ENCODE measurements at places on chromosomes 5 and 9.

- DNase-seq = no peak
These were observed 31.2 kb upstream of the AFAP1L1 start for GRCh38 chr5:149240354-149240998.

DNA sequence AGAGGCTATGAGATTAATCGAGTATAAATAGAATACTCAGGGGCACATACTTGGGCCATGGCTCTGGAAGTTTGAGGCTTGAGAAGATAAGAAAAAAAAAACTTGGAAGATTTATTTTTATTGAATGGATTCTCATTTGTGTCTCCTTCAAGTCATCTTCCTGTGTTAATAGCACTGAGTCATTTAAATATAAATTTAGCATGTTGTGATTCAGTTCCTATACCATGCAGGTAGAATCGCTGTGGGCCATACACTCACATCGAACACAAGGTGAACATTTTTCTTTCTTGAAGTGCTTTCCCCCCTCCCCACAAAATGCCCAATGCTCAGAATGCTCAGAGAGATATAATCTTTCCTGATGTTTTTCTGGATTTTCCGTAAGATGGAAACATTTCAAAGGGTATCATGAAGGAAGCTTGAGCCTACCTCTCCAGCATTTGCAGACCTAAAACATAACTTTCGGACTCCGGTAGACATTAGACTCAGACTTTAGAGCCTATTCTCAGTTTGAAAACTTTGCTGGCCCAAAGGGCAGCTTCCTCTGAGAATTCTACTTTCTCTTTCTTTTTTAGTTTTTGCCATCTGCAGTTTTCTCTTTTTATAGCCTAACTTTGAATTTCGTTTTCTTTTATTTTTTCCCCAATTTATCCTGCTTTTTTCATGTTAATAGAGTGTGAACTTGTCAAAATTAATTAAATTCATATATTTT lies 737.6 kb upstream of the NUDT12 start:
- no peak for DNase-seq

DNA sequence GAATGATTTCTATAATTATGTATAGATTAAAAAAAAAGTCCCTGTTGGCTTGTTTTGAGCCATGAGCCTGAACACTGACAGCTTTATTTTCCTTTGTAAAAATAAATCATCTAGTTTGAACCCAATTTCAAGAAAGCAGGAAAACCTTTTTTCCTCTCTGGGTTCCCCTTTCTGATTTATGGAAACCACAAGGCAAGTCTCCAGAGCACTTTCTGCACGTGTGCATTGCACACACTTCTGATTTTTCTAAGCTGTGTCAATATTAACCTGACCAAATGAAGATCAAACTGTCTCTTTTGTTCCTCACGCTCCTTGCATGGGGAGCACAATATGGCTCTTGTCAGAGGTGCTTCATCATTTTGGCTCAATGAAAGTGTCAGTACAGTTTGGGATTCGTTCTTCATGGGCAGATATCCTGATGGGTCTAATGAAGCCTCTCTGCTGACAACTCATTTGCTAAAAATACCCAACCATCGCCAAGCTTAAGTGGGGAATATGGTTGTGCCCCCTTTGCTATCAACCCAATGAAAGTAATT lies 39.2 kb upstream of the PCA3 start:
- no peak for DNase-seq

- no peak for DNase-seq
These were observed 5.3 kb upstream of the SREK1 start for GRCh38 chr5:66138637-66139317.

DNA sequence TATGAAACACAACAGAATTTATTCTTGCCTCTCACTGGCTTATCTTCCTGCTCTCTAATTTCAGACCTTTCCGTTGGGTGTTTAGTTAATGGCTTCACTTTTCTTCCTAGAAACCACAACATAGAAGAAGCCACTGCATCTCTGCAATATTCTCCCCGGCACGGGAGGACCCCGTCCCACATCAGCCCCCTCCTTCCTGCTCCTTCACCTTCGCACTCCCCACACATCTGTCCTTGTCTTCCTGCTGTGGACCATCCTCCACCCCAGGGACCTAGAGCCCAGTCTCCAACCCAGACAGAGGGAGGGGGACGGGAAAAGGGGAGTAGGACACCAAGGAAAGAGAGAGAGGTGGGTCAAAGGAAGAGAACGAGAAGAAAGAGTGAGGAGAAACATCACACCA lies 1.4 kb downstream of the OR2V1 start:
- no peak for DNase-seq

GRCh38 chr5:6370580-6370979 lies 7.8 kb downstream of the MED10 start:
- no peak for DNase-seq

DNA sequence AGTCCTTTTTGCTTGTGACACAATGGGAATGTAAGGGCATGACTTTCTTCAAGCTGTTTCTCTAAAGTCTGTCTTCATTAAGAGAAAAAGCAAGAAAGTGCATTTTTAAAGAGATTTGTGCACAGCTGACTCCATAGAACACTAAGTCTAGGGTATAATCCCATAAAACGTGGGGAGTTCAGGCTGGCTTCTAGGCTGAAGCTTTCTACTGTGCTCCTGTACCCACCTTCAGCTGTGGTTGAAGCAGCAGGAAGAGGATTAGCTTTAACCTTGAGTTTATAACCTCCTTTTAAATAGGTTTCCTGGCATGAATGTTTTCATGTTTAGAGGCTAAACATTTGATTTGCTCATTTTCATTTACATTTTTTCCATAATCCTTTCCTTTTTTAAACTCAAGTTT lies 126.4 kb downstream of the HACD4 start:
- DNase-seq = no peak

DNA sequence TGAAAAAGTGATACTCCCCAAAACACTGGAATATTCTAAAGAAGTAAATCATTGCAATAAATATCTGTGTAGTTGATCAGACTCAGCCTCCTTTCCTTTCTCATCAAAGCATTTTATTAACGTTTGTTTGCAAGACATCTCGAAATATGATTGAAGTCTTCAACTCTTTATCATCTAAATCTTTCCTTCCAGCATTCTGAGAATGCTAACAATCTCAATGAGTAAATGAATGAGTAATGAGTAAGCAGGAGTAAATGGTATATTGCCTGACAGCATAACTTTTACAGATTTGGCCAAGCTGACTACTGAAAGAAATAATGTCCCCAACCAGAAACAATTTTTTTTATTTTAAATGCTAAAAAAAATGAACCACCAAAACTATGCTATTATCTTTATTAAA lies 157.1 kb downstream of the SLCO4C1 start:
- no peak for DNase-seq

DNA sequence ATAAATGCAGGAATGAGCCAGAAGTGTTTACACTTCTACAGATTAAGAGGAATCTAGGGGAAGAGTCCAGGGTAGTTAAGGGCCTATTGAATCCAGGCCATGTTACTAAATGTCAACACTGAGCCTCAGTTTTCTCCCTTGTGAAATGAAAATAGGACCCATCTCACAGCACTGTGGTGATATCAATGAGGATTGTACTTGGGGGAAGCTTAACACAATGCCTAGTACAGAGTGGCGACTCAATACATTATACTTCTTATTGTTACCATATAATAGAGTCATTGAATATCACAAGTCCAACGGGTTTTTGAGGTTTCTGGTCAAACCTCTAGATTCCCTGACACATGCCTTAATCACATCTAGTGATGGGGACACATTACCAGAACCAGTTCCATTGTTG lies 4.6 kb downstream of the TRUB2 start:
- DNase-seq = no peak

GRCh38 chr9:89177012-89177943 lies 1.3 kb downstream of the SHC3 start:
- DNase-seq = no peak

GRCh38 chr5:76820526-76820890 lies 1.7 kb downstream of the F2RL1 start:
- no peak for DNase-seq

GRCh38 chr9:123251741-123252140 lies 16.6 kb downstream of the STRBP start:
- DNase-seq = no peak

DNA sequence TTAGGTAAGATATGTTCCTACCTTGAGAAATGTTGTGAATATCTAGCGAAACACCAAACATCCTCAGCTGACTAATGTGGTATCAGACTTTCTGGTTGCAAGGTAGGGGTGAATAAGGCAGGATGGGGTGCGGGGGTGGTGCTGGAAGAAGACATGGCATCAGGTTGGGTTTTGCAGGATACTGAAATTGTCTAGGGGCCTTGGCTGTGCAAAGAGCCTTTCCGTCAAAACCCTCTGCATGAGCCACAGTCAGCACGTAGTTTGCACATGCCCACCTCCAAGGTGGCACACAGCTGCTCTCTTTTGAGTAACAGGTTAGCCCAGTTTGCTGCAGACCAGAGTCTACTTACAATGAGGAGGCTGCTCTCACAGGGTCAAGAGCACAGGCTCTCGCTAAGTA lies 42.0 kb downstream of the SFXN1 start:
- DNase-seq = no peak

DNA sequence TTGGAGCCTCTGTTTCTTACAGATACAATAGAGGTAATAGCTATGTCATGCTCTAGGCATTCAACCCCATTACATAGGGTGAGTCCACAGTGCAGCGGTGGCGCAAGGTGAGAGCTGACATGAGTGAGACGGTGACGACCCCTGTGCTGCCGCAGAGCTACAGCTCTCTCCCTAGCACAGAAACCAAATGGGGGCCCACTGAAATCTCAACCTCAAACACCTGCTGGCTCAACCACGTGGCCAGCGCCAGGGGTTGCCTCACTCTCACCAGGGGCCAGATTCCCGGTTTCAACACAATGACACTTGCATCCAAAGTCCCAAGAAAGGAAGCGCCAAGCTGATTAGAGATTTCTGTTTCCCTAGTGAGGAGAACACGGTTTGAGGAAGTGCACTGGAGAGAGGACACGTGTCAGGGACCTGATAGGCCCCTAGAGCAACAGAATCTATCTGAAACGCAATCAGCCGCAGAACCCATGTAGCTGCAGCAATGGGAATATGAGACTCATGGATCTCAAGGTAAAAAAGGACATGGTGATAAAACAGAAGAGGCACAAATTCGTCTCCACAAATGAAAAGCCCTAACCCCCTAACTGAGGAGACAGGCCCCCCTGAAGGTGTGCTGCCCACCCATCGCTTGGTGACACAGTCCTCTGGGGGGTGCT lies 114.3 kb downstream of the CRB2 start:
- DNase-seq = no peak

- DNase-seq = no peak
These were observed 70.0 kb downstream of the GRIN3A start for GRCh38 chr9:101668421-101668820.

- DNase-seq = peak; percentile 12
These were observed 10.0 kb upstream of the ARAP3 start for GRCh38 chr5:141691867-141692532.

GRCh38 chr5:125715216-125715615 lies 708.0 kb upstream of the GRAMD2B start:
- no peak for DNase-seq

GRCh38 chr9:88987661-88988060 lies 3.6 kb upstream of the S1PR3 start:
- DNase-seq = no peak

DNA sequence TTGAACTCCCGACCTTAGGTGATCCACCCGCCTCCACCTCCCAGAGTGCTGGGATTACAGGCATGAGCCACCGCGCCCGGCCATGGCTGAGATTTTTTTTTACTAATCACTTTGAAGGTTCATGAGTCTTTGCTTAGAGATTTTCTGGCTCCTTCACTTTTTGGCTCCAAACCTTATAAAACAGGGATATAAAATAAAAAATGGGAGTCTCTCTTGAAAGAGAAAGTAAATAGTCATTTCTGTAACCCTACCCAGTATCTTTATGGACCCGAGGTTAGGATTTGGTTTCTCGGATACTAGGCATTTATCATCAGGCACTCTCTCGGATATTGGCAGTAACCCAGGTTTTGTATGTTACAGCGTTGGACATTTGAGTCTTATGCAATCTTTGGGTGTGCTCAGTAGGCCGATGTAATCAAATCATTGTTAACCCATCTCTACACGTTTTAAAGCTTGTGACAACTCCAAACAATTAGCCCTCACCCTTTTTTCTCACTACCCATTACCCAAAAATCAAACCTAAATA lies 25.3 kb downstream of the STXBP1 start:
- DNase-seq = peak; percentile 36

DNA sequence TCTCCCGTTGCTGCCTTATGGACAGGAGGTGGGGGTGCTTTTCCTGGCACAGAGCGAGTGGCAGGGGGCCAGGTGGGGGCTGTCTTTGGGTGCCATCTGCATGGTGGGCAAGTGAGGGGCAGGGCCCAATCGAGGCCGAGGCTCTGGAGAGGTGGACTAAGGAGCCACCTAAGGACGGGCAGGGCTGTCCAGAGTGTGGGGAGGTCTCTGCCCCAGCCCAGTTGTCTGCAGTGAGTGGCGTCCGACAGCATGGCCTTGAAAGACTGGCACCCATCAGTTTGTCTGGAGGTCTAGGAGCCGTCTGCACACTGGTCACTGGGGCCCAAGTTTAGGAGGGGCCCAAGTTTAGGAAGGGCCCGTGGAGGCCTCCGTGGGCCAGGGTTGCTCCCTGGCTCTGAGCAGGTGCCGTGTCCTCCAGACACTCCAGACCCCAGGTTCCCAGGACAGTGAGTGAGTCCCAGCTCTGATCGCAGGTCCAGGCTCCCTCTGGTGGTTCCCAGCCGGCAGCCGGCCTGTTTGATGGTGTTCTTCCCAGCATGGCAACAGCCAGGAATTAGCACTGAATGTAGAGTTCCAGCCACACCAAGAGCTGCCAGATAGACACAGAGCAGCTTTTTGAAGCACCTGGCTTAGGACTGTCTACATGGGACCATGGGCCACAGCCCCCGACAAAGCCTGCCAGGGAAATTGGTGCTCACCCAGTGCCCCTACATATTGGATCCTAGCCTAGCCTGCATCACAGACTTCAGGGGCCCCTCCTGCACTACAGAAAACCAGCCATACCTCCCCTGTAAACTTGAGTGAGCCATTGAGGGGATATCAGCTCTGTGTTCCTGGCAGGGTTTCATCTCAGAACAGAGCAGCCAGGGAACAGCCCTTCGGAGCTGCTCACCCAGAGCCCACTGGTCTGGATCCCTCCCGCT lies 120.9 kb downstream of the WNK2 start:
- DNase-seq = no peak

- no peak for DNase-seq
These were observed 21.1 kb upstream of the EEIG1 start for GRCh38 chr9:128001779-128002298.

DNA sequence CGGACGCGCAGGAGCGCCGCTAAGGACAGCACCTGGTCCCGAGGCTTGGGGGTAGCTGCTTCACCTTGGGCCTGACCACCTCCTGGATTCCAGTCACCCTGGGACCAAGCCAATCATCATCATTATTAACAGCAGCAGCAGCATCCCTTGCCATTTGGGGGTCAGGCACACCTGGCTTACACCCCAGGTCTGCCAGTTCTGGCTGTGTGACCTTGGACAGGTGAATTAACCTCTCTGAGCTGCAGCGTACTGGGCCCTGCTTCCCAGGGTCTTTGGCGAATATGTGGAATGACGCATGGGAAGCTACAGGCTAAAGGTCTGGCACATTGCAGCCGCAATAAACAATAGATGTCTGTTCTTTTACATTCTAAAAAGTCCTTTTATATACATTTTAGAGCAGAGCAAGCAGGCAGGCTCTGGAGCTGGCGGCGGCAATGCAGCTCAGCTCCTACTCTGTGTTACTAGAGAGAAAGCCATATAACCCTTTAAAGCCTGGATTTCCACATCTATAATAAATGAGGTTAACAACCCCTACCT lies 97.8 kb upstream of the CPLX2 start:
- DNase-seq = no peak

- DNase-seq = no peak
These were observed 139.3 kb upstream of the ALDH1B1 start for GRCh38 chr9:38253200-38253599.

GRCh38 chr5:61023131-61023530 lies 78.1 kb downstream of the NDUFAF2 start:
- no peak for DNase-seq
